ENCODE measurements at places on chromosomes 3 and 15.
A peak's percentile ranks its signal among the peaks of the same experiment; 100 is the strongest.

DNA sequence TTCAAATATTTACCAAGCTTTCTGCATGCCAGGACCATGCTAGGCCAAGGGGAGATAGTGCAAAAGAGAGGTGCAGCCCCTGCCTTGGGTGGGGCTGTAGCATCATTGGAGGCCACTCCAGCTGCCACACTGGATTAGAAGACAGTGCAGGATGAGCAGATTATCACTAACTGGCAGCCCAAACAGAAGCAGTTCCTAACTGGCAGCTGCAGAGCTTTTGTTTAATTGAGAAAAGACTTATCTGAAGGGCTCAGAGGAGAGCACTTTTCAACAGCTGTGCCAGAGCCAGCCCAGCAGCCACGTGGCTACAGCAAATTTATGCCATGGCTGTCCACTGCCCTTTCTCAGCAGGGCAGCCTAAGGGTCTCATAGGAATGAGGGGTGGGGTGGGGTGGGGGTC is 13.5 kb upstream of the ACSBG1 start:
- DNase-seq: no peak

- no peak for DNase-seq
Measured at GRCh38 chr3:127639173-127640041, 10.4 kb downstream of the PODXL2 start.

GRCh38 chr3:99833617-99834205 is 16.0 kb downstream of the CMSS1 start:
- DNase-seq: no peak

GRCh38 chr3:195101001-195101583 is 169.9 kb downstream of the XXYLT1 start:
- peak; percentile 26 for DNase-seq

DNA sequence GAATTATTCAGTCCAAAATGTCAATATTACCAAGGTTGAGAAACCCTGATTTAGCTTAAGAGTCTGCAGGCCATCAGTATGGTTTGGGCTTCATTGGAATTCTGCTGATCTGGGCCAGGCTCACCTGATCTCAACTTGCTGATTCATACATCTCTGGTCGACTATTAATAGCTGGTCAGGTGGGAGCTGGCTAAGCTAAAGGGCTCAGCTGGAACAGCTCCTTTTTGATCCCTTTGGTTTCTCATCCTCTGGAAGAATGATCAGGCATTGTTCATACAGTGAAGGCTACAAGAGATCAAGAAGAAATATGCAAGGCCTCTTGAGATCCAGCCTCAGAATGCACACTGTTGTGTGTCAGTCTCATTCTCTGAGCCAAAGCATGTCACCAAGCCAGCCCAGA is 123.3 kb upstream of the MME start:
- no peak for DNase-seq

DNA sequence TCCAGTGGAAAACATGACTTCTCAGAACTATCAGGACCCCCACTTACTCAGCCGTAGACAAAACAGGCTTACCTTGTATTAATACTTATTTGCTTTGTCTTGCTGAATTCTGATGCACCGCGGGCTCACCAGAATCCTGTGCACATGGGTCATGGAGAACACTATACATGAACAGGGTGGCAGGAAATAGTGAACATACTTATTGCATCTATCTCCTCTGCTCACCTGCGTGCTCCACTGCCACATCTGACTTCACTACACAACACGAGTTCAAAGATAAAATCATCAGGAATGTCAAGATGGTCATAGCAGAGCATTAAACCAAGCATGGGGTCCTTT is 10.7 kb upstream of the MAPK6 start:
- DNase-seq: no peak

DNA sequence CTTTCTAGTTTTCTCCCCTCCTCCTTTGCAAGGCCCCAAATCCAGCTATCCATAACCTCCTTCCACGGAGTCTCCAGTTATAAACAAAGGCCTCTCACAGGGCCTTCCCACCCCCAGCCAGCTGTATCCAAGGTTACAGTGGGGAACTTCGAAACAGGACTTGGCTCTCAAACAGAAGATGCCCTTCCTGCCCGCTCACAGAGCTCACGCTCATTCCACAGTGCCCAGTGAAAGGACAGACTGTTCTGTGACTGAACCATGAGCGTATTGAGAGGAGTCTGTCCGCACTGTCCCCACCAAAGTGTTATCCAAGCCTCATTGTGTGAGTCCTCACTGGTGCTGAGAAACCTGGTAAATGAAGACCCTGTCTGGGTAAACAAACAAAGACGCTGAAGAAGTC is 35.4 kb downstream of the ARHGAP31 start:
- DNase-seq: no peak

DNA sequence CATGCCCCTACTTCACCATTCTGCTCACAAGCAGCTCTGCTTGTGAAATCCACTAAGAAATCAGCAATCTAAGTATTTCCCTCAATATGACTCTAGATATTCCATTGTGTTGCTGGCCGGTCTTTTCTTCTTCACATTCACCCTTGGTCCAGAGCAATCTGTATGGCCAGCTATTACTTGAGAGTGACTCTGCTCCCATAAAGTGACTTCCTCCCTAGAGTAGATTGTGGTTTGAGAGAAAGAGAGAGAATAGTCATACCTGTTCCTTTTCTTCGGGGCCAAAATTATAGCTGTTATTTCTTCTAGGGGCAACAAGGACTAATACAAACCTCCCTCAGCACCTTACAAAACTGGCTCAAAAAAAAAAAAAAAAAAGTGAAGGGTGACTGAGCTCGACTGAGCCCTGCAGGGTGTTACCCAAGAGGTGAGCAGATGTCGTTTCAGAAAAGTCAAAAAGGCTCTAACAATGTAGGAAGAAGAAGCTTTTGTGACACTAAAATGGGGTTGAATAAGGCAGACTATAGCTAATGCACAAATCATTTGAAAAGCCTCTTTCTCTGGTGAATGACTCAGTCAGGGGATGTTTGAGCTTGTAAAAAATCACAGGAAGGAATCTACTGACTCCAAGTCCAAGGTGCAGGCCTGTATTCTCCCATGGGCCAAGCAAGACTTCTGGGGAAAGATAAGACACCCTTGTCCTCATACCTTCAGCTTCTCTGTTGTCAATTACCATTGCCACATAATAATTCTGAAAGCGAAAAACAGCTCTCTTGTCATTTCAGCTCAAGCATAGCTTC is 161.0 kb upstream of the SLC24A5 start:
- no peak for DNase-seq

DNA sequence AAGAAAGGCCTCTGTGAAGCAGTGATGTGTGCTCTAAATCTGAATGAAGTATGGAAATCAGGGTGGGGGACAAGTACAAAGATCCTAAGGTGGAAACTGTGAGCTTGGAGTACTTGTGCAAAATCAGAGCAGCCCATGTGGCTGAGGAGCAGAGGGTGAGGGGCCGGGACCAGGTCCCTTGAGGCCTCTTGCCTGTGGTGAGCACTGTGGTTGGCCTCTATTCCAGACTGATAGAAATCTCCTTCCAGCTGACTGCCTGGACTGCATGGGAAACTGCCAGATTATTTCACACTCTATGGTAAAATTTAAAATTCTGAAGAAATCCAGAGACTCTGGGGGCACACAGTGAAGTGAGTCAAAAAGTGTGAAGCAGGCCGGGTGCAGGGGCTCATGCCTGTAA is 81.4 kb downstream of the TM4SF4 start:
- DNase-seq: no peak

DNA sequence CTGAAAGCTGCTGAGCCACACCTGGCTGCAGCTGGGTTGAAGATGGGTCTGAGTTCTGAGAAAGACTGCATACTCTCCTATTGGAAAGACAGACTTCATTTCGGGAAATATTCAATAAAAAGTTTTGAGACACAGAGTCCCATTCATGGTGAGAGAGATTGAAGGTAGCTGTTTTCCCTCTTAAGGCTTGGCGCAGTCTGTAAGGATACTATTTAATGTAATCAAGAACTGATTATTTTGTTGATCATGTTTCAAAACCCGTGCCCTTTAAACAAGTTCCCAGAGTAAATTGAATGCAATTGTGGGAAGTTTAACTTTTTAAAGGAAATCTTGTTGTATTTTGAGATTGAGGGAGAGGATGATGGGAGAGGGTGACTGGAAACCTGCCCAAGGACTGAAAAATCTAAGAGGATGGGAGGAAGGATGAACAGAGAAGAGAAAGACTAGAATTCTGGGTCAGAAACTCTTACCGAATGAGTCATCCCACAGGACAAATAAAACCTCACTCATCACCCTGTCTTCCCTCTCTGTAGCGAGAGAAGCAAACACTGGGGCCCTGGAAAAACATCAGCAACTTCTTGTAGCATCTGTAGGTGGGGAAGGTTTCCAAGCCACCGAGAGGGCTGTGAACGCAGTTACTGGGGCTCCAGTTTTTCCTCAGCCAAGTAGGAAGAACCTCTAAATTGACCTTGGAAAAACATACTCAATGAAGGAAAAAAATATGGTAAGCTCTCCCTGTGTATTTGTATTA is 193.2 kb upstream of the TPRG1 start:
- DNase-seq: no peak
